ENCODE measurements at places on chromosomes 5 and 9.

- DNase-seq: no peak
Measured at GRCh38 chr9:124239249-124240073, 18.3 kb upstream of the NEK6 start.

GRCh38 chr5:105752801-105753200 lies 1917.9 kb downstream of the EFNA5 start:
- DNase-seq: no peak

DNA sequence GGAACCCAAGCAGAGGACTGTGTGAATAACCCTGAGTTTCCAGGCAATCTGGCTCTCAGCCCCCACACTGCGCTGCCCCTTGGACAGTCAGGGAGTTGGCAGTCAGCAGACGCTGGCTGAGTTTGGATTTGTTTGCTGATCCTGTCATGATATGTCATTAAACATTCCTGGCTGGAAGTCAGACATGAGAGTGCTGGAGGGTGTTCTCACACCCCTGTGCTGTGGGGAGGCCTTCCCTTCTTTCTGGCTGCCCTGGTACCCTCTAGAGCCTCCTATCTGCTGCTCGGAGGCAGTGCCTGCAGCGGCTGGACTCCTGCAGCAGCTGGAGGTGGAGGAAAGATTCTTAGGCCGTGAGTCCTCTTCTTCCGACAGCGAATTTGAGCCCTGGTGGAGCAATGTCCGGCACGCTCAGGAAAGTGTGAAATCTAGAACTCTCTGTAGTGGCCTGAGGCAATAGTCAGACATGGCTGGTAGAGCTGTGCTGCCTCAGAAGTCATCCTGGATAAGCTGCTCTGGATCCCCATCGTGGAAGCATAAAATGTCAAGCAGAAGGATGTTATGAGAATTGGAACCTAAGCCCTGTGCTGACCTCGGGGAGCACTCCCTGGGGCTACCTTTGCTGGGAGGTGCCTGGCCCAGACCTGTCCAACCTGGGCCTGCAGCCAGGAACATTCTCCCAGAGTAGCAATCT lies 72.0 kb downstream of the PDE8B start:
- DNase-seq: peak; percentile 80

GRCh38 chr5:67549296-67549618 lies 352.7 kb upstream of the CD180 start:
- DNase-seq: no peak

DNA sequence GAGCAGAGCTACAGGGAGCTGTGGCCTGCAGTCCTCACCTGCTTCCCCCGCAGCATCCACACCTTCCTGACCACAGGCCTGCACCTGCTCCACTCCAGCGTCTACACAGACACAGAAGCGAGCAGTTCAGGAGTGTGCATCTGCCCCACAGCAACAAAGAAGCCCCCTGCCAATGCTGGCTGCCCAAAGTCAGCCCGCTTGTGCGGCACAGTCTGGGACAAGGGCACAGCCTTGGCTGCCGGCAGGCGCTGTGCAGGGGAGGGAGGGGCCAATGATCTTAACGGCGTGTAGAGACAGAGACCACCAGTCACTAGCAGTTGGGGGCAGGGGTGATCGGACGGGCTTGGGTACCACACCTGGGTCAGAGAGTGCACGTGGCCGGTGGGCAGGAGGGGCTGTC lies 6.6 kb downstream of the BRD9 start:
- DNase-seq: no peak

DNA sequence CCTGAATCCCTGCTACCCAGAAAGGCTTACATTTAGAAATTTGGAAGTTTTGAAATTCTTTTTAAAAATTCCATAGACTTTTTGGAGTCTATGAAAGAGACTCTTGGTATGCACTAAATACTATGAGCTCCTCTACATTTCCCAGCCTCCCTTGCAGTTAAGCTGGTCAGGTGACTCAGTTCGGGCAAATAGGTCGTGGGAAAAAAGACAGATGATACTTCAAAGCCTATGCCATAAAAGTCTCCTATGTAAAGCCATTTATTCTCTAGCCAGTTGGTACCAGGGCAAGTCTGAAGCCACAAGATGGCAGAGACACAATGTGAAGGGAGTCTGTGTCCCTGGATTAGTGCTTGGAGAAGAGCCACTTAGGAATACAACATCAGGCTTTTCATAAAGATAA lies 101.8 kb downstream of the BOD1 start:
- no peak for DNase-seq

DNA sequence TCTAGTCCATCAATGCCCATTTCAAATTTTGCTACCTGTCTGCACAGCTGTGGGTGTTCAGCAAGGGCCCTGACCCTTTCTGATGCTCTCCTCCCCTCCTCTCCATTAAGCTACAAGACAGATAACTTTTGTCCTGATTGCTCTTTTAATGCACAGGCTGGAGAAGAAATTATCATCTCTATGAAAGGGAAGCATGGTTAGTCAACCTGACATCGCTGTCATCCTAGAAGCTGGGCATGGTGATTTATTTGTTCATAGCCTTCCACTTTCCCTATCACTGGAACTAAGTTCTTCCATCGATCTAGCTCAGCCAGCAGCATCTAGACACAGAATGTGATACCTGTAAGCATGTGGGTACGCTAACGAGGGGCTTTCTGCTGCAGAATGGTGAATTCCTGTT lies 50.1 kb downstream of the SLIT3 start:
- no peak for DNase-seq

DNA sequence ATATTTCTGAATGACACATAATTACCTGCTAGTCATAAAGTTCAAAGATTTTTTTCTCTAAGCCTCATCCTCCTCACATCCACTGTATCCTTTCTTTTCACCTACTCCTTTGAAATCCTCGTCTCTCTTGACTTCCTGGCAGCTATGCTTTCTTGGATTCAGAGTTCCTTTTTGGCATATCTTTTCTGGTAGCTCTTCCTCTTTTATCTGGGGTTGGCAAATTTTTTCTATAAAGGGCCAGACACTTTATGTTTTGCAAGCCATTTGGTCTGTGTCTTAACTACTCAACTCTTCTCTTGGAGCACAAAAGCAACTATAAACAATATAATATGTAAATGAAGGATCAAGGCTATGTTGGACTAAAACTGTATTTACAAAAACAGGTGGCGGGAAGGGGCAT lies 197.5 kb downstream of the KIAA0825 start:
- no peak for DNase-seq

- DNase-seq: no peak
Measured at GRCh38 chr5:118698774-118699173, 289.6 kb downstream of the DTWD2 start.

DNA sequence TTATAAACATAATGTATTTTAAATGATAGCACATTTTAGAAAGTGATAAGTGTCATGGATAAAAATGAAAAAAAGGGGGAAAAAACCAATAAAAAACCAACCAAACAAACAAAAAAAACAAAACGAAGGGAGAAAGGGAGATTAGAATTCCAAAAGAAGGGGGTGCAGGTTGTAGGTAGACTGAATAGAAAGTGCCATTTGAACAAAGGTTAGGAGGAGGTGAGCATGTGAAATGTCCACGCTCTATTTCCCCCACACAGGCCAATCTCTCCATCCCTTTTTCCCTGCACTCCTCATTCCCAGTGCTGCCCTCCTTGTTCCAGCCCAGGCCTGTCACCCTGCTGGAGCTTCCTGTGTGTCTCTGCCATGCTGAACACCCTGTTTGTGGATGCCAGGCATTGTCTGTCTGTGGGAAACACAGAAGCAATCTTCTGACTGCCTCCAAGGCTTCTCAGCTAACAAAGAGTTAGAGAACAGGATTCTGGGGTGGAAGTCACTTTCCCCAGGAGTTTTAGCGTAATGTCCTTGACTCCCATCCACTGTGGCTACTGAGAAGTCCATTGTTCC lies 138.8 kb downstream of the ADAMTS16 start:
- no peak for DNase-seq

DNA sequence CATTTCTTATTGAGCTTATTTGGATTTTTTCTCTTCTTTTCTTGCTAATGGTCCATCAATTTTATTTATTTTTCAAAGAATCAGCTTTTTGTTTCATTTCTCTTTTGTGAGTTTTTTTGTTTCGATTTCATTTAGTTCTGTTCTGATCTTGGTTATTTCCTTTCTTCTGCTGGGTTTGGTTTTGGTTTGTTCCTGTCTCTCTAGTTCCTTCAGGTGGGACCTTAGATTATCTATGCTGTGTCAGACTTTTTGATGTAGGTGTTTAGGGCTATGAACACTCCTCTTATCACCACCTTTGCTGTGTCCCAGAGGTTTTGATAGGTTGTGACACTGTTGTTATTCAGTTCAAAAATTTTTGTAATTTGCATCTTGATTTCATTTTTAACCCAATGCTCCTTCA lies 119.8 kb downstream of the GABRG2 start:
- no peak for DNase-seq

GRCh38 chr9:72271613-72272478 lies 93.2 kb downstream of the ZFAND5 start:
- no peak for DNase-seq

GRCh38 chr9:88722753-88723152 lies 187.8 kb downstream of the NXNL2 start:
- DNase-seq: no peak

- DNase-seq: no peak
Measured at GRCh38 chr5:75192804-75193203, 43.9 kb downstream of the ANKRD31 start.

- DNase-seq: no peak
Measured at GRCh38 chr5:52705720-52706119, 82.0 kb upstream of the ITGA1 start.

DNA sequence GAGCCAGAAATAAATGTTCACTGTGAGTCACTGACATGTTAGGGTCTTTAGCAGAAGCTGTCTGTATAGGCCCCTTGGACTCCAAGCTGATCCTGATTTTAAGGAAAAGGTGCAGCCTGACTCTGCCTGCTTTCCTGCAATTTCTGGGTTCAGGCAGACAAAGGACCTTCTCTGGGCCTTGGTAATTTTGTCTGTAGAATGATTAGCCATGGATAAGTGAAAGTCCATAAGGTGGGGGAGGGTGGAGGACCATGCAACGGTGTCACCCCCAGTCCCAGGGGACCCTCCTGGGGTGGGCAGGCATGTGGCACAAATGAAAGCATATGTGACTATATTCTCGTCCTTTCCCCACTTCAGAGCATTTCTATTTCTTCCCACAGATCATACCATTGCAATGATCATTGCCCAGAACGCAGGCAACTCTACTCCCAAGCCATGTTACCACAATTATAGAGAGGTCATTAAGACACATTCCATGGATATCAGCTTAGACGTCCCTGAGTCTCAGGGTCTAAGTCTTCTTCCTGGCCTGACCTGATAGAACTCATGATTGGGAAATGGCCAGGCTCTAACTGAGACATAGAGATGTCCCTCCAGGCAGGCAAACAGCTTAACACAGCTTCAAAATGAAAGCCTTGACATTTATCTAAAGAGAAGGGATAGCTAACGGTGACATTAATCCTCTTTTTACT lies 157.9 kb upstream of the ALDH1B1 start:
- DNase-seq: no peak

GRCh38 chr9:121700832-121701419 lies 49.5 kb downstream of the DAB2IP start:
- no peak for DNase-seq

DNA sequence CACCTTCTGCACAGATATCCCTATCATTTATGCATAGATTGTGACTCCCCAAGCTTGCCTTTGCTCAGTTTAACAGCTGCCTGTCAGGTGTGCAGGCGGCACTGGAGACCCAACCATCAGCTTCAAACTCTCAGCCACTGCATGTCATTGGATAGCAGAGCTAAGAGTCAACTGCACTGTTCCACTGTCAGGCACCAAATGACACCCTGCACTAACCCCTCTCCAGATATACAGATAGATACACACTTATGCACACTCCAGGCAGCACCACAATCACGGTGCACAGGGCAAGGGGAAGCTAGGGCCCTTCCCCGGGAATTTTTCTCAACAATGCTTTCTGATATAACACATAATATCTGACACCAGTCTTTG lies 142.3 kb downstream of the BNC2 start:
- DNase-seq: no peak

- DNase-seq: no peak
Measured at GRCh38 chr9:84874596-84874995, 205.1 kb downstream of the NTRK2 start.

- no peak for DNase-seq
Measured at GRCh38 chr9:98162613-98163012, 29.8 kb downstream of the CORO2A start.

DNA sequence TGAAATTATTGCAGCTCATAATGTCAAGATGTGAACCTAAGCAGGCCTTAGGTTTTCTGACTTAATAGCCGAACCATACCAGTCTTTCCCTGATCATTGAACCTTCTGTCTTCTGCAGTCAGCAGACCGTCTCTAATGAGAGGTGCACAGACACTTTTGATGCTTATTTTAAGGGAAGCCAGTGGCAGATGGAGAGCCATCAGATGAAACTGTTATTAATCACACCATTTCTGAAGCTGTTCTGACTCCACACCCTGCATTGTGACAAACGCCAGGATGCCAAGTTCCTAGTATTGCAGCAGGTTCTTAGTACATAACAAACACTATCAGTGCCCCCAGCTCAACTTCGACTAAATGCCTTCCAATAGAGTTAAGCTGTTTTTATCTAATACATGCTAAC lies 43.0 kb downstream of the PIK3R1 start:
- DNase-seq: no peak

DNA sequence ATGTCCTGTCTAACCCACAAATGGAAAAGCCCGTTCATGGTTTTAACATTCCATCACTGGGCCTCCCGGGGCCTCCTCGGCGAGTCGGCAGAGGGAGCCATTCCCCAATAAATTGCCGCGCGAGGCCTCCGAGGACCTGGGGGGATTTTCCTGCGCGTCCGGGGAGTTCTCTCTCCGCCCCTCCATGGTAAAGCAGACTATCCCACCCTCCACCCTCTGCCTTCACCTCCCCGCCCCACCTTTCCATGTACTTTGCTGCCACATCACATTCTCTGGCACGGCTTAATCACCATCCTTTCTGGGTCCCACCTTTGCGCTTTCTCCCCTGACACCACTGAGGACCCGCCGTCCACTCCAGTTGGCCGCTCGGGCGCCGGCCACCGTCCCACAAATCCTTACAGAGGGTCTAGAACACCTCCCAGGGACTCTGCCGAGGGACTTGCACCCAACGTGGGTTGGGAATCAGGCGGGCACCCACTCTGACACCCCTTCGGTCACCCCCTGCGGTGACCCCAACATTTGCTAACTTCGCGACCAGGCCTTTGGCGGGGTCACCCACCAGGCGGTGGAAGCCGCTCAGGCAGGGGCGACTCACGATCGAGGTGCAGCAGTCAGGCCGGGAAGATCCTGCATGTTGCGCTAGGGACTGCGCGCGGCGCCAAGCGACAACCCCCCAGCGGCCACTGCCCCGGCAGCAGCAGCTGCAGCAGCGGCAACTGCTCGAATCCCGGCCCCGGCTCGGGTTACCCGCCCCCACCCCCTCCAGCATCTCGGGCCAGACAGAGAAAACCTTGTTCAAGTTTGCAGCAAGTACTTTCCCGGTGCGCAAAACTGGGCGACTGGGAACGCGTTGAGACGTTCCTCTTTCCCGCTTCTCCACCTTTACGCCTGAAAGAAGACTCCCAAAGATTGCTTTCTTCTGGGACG lies at the start of gene MEGF10:
Gene MEGF10, plus strand, starts transcription at position 778 of the 927 bp plus-strand sequence. CDS start 40,513 bp downstream, outside the sequence.
- DNase-seq: no peak
